WTC11 (cell line): ENCODE measurements at places on chromosomes 1 and 21.

DNA sequence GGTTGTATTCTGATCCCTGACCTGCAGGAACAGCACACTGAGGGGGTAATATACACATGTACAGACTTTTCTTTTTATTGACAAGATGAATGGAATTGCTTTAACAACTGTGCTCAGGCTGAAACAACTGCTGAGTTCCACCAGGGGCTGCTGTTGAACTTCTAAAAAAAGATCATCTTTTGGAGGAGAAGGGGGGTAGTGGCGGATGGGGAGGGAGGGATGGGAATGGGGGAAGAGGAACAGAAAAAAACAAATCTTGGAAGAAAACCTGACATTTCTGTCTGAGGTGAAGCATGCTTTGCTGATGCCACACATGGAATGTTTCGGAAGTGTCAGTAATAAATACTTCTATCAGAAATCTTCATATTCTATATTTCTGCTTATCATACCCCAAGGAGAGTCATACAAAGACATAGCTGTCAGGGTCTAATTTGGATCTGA lies 75.0 kb downstream of the RWDD3 start:
- DNase-seq: peak; percentile 30

GRCh38 chr1:33094971-33095604 lies 14.1 kb downstream of the AZIN2 start:
- peak; percentile 82 for DNase-seq

DNA sequence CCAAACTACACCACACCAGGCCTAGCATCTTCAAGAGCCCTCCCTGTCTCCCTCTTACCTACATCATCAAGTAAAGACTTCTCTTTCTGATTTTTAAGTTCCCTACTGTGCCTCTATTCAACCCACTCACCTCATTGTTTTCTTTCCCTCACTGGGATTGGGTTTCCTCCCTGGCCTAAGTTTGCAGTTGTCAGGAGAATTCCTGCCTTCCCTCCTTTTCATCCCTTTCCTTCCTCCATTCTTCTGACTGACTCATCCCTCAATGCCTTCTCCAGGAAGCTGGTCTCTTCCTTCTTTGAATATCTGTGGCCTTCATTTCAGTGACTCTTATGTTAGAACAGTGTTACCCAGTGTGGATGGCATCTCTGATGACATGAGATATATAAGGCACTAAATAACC lies 139.9 kb upstream of the KIAA0040 start:
- no peak for DNase-seq

DNA sequence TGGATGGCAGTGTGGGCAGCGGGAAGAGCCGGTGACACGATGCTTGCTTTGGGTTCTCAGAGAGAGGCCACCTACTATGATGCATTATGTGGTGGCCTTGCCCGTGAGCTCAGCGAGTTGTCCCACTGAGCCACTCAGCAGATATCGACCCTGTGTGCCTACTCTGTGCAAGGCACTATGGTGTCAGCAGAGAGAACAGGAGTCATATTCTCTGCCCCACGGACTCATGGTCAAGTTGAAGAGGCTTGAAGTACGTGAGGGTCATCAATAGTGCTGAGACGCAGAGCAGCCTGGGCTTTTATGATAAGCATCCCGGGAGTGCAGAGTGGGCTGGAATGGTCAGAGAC lies 466.2 kb downstream of the CAMTA1 start:
- no peak for DNase-seq

GRCh38 chr1:21663248-21663950 lies 5.8 kb downstream of the RAP1GAP start:
- DNase-seq: no peak

DNA sequence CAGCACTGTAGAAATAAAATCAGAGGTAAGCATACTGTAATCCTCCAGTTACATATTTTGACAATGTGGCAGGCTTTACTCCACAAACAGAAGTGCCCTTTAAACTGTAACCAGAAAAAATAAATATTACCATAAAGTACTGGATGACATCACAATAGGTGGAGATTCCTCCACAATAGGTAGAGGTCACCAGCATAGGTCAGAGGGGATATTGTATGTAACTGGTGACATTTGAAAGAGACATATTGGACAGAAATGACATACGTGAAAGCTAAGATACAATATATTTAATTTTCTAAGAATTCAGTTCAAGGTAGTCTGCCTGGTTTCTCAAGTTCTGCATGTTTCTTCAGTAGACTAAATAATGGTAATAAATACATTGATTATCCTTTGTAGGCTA lies at the start of gene ASB17:
TSS of gene ASB17 (minus strand) at position 101 of the 400 bp plus-strand sequence. CDS start 113 bp downstream, outside the sequence.
- no peak for DNase-seq

DNA sequence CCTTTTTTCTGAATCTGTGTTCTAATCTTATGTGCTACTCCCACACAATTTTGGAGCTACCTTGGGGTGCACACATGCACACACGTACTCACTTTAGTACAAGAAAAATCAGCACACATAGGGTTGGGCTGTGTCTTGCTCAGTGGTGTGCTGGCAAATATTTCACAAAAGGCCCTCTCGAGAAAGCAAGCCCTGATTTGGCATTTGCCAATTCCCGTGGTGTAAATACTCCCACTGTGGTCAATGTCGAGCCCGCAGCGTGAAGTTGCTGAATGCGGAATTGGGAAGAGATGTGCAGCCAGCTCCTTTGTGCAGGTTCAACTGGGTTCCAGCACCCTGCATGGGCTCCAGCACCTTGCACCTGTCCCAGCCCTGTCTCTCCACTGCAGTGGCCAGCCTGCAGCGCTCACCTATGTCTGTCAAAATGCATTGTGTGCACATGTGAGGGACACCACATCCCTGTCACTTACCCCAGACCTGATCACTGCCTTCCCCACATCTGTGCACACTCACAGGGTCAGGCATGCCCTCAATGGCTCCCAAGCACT lies 78.4 kb upstream of the WNT4 start:
- DNase-seq: no peak

- no peak for DNase-seq
Measured at GRCh38 chr1:18309552-18310155, 171.1 kb upstream of the KLHDC7A start.

GRCh38 chr1:164726235-164726634 lies 167.3 kb downstream of the PBX1 start:
- no peak for DNase-seq

- DNase-seq: no peak
Measured at GRCh38 chr1:28010969-28011368, 51.2 kb downstream of the XKR8 start.

DNA sequence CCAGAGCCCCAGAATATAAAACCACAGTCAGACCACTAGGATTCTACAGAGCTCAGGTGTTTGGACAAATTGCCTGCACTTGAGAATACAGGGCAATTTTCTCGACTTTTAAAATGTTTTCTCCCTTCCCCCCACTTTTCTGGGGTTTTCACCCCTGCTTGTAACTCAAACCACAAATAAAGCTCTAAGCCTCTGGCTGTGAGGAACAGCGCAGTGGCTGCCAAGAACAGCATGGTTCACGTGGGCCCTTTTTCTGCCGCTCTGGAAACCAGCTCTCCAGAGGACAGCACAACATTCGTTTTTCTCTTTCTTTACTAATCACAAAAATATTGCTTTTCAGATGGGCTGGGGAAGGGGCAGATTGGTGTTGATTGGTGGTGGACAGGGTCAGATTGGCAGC lies 102.2 kb upstream of the JUN start:
- no peak for DNase-seq

DNA sequence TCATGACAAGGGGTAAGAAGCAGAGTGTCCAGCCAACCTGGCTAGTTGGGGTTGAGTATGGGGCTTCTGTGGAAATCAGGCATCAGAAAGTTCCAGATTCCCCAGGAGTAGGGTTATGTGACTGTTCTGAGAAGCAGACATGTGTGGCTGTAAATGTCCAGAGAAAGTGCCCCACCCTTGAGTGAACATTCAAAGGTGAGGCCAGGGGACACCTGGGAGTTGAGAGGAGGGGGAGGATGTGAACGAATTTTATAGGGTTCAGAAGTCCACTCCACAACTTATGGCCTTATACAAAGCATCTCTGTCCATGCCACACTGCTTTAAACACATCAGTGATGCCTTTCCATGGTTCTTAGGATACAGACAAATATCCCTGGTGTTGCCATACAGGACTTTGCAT lies 133.3 kb downstream of the IGSF21 start:
- DNase-seq: no peak

DNA sequence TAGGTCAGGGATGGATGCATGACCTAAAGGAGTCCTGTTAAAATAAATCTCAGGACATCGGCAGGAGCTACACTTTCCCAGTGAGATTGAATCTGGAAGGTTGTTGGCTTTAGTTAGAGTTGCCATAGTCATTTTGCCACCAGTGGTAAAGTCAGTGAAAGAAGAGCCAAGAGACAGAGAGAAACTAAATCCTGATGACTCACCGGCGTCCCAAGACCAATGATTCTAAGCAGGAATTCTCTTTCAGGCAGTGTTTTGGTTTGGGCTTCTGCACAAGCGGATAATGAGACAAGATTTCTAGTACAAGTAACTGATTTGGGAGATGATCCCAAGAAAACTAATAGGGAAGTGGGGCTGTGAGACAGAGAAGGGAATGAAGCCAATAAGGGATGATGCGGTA lies 88.8 kb upstream of the ETS2 start:
- no peak for DNase-seq

GRCh38 chr1:98947071-98947470 lies 57.6 kb downstream of the PLPPR5 start:
- no peak for DNase-seq

DNA sequence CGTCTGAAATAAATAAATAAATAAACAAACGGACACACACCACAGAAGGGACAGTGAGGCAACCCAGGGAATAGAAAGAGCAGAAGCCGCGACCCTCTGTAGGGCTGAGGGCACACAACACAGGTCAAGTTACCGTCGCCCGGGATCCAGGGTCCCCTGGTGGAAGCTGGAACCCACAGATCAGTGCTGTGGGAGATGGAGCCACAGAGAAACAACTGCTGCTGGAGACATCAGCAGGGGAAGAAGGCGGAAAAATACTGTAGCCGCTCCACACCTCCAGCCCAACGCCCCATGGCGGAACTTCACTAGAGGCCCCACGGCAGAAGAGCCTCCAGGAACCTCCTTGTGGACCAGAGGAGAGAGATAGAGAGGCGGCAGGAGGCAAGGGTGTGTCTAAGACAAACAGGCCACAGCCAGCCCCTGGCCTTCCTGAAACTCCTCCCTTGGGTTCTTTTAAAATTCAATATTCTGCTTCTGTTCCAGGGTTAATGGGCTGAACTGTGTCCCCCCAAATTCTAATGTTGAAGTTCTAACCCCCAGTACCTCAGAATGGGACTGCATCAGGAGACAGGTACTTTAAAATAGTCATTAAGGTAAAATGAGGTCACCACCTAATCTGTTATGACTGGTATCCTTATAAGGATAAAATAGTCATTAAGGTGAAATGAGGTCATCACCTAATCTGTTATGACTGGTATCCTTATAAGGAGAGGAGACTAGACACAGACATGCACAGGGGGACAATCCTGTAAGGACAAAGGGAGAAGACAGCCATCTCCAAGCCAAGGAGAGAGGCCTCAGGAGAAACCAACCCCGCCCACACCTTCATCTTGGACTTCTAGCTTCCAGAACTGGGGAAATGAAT lies 7.7 kb upstream of the HLCS start:
- DNase-seq: no peak

- DNase-seq: no peak
Measured at GRCh38 chr1:97192872-97193572, 471.4 kb downstream of the PTBP2 start.

- DNase-seq: no peak
Measured at GRCh38 chr1:155569988-155570592, 7.5 kb upstream of the ASH1L start.

DNA sequence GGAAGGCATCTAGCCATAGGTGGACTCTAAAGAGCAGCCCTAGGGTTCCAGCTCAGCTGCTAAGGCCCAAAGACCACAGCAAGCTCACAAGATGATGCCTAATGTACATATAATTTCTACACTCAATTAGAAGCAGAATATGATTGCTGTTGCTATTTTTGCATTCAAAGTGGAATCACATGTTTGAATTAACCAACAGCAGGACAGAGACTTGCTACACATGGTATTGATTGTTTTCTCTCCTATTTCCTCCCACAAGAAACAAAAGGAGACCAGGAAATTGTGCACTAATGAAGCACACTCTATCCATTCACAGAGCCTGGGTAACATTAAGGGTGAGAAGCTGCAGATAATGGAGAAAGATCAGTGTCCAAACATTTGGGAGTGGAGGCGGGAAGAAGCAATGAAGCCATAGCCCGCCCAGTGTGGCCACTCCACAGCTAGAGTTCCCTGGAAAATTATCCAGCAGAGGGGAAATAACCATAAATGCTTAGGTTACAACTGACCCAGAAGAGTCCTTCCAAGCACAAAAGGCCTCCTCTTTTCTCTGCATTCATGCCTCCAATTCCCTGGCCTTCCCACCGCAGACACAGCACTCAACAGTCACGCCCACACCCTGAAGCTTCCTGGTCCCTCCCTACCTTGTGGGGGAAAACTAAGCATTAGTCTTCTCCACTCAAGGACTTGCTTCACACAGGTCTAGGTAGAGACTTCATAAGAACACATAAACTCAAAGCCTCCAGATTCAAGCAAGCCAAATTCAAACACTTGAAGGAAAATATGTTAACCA lies 7.5 kb downstream of the CNN3 start:
- no peak for DNase-seq

DNA sequence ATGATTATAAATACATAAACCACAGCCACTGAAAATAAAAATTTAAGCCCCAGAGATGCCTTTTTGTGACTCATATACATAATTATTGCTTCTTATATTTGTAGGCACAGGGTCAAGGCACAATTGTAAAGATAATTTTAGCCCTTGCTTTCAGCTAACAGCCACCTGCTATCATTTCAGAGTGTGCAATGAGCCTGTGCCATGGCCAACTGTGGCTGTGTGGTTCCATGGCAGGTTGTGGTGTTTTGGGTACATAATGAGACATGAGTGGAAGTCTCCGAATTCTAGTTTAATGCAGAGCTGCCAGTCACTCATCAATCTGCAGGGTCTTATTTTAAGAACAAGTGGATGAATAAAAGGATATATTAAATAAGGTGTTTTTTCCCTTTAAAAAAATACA lies 346.9 kb upstream of the SNX7 start:
- no peak for DNase-seq

- no peak for DNase-seq
Measured at GRCh38 chr1:33508151-33508550, 35.7 kb downstream of the ZSCAN20 start.

GRCh38 chr1:236917448-236917847 lies 86.8 kb downstream of the MT1HL1 start:
- no peak for DNase-seq

DNA sequence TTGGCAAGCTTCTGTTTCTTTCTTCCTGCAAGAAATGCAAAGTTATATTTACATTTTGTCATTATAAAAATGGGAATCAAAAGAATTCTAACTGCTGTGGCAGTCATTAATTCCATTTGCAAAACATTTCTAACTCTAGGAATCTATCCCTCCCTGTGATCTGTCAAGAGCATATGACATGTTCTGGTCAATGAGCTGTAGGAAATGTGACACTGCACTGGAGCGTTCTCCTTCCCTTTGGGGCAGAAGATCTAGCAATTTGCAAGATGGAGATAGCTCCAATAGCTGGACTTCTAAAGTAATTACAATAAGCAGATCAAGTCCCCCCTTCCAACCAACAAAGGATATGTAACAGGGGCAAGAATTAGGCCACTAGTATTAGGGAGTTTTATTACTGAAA lies 6.3 kb downstream of the TOMM20 start:
- DNase-seq: no peak
